ENCODE measurements at places on chromosomes 11 and 22.

GRCh38 chr22:49345896-49346295 is 481.8 kb downstream of the BRD1 start:
- no peak for DNase-seq

DNA sequence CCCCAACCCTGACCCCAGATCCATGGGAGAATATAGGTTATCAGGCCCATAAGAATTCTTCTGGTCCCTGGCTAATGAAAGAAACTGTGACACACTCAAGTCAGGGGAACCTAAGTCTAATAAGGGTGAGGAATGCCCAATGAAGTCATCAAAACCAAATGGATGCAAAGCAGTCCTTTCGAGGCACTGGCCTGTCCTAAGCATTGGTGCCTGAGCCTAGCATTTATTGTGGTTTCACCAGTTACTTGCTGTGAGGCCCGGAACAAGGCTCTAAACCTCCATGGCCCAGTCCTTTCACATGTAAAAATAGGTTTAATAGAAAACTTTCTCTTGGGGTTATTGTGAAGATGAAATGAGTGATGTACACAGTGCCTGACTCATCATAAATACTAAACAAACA is 712.6 kb downstream of the DLG2 start:
- DNase-seq = no peak

DNA sequence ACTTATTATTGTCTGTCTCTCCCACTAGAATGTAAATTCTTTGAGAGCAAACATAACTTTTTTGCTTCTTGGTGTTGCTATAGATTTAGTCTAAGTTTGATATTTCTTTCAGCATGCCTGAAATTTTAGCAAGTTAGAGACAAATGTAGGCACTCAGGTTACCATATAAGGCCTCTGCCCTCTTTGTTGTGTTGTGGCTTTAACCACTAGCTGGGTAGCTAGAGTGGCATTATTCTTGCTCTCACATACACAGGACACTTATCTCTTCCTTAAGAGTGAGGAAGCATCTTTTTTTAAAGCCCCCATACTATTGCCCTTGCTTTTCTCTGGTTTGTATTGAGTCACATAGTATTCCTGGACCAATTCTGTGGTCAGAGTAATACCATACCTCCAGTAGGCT is 11.2 kb downstream of the ZBED5 start:
- DNase-seq = no peak

DNA sequence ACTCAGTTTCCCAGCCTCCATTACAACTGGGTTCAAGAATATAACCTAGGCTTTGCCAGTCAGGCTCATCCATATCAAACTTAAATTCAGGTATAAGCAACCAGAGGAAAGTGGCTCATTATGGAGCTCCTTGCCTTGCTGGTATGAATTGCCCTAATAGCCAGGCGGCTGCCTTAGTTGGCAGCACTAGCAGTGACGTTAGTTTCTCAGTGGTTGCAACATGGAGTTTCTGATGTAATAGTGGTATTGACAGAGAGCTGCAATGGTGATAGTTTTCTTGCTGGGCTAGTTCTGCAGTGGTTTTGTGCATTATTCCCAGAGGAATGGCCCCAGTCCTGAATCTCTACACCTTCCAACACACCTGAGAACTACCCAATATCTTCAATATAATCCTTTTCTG is 3.8 kb upstream of the TMEM123 start:
- DNase-seq = no peak

GRCh38 chr22:28064920-28065319 is 145.9 kb upstream of the PITPNB start:
- DNase-seq = no peak

GRCh38 chr11:125886997-125887372 is 483 bp upstream of the HYLS1 start:
- no peak for DNase-seq

DNA sequence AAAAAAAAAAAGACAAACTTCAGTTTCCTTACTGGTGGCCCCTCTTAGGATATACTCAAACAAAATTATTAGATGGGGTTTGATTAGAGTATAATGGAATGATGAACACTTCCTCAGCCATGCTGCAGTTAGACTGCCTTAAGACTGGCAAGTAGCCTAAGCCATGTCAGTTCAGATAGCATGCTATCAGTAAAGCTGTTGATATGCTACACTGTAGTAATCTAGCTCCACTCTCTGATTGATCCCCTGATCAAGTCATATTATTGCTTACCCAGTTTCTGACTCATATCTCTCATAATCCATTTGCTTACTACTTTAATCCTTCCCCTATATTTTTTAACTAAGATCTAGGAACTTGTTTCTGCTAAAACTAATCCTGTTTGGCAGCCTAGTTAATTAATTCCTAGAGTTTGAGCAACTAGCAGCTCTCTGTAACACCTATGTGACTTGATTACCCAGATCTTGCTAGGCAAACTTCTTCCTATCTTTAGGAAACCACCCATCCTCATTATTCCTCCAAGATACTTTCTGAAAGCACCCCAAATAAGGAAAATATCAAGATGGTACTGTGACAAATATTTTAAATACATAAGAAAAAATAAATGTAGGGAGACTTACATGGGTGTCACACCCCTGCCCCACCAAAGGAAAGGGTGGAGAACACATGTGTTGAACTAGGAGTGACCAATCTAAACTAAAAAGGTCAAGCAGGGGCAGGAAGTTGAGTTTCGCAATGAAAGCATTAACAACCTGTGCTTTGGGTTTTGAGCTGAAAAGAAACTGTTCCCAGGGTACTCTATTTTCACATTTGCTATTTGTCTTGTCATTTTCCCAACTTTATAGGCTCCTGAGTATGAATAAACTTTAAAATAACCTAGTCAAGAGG is 43.2 kb downstream of the PIK3C2A start:
- no peak for DNase-seq
